Gastrocnemius medialis (tissue), 4 donors: ENCODE measurements at places on chromosomes 16 and 17. TPM values are rescaled to one million over a fixed set of nuclear protein-coding genes. Genes with fewer than 3 reads are reported as not detected.

DNA sequence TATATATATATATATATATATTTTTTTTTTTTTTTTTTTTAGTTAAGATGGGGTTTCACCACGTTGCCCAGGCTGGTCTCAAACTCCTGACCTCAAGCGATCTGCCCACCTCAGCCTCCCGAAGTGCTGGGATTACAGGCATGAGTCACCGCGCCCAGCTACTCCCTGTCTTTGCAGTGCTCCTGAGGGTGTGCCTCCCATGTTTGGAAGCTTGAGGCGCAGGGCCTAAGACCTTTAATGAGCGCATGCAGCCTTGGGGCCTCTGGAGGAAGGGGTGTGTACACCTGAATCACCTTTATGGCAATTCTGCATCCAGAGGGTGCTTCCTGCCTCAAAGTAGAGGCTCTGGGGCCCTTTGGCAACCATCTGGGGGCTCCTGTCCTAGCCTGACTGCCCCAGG is 219.4 kb upstream of the CIBAR2 start:
- no peak overlapping the region for H3K27ac ChIP-seq
- no peaks in the 10 kb centered on the region for H3K27me3 ChIP-seq
- no peak for DNase-seq
- no peaks in the 10 kb centered on the region for H3K36me3 ChIP-seq
- peaks cover 12% of the 10 kb centered on the region for H3K4me1 ChIP-seq

GRCh38 chr17:37206299-37206698 is 169.5 kb upstream of the C17orf78 start:
- no peak overlapping the region for H3K27ac ChIP-seq
- no peaks in the 10 kb centered on the region for H3K27me3 ChIP-seq
- no peaks in the 10 kb centered on the region for H3K4me1 ChIP-seq
- no peaks in the 10 kb centered on the region for H3K36me3 ChIP-seq

DNA sequence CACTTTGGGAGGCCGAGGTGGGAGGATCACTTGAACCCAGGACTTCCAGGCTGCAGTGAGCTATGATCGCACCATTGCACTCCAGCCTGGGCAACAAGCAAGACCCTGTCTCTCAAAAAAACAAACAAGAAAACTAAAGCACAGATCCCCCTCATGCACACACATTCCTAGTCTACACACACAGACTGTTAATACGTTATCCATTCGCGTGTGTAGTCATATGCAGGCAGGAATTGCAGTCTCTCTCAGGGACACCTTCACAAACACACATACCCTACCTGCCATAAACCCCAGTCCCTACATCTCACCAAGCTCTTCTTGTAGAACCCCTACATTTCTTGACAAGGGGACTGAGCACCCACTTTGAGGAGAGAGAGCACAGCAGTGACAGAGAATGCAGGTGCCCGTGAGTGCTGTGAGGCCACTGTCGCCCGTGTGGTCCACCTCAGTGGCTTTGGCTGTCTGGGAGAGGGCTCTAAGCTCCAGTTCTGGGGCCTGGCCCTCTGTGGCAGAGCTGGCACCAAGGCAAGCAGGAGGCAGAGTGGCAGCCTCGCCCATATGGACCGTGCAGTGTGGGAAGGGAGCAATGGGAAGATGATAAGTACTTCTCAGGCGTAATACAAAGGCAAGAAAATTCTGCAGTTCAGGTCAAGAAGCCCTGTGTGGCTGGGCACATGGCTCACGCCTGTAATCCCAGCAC is 59.0 kb upstream of the RPH3AL start:
- H3K27me3 ChIP-seq: no peaks in the 10 kb centered on the region
- H3K4me3 ChIP-seq: no peak overlapping the region
- H3K27ac ChIP-seq: peak overlapping the region; percentile 70

- H3K27me3 ChIP-seq: no peaks in the 10 kb centered on the region
- H3K36me3 ChIP-seq: peaks cover 19% of the 10 kb centered on the region
- H3K27ac ChIP-seq: no peak overlapping the region
- H3K4me1 ChIP-seq: peaks cover 25% of the 10 kb centered on the region
- no peak for DNase-seq
Observed at GRCh38 chr16:8931859-8932258, 31.8 kb downstream of the USP7 start.

- H3K27ac ChIP-seq: no peak overlapping the region
- peaks cover 2% of the 10 kb centered on the region for H3K4me1 ChIP-seq
- no peak overlapping the region for H3K4me3 ChIP-seq
- no peaks in the 10 kb centered on the region for H3K27me3 ChIP-seq
- no peaks in the 10 kb centered on the region for H3K36me3 ChIP-seq
Observed at GRCh38 chr17:43676471-43676870, 14.7 kb upstream of the MEOX1 start.

- H3K36me3 ChIP-seq: no peaks in the 10 kb centered on the region
- H3K27me3 ChIP-seq: no peaks in the 10 kb centered on the region
Observed at GRCh38 chr16:3202903-3203539, 15.0 kb downstream of the OR1F1 start.

CCL17 gene
- not detected for total RNA-seq

CCDC200 gene
- not detected for total RNA-seq

SYNGR3 gene
- not detected for total RNA-seq

DNA sequence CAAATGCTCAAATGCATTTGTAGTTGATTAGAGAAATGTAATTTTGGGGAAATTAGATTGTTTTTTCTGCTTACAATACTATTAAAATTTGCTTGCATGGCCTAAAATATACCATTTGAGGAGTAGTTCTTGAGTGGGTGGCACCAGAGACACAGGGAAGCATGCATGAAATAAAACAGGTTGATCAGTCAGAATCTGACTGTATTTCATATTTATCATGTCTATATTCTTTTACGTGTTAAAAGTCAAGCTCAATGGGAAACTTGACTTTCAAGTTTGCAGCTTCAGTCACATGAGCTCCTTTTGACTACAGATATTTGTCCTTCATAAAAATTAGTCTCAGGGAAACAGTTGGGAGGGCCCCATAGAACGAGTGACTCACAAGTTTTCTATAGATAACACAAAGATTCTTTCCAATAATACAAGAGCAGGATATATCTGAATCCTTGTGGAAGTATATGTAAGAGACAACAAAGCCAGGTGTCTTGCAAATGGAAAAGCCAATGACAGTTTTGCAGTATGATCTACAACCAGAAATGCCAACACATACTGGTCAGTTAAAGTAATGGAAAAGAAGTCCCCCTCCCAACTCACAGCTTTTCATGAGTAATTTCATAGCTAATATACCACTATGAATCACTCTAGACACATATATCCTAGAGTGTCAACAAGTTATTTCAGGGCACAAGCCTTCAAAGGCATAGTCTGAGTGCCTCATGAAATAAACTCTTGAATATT is 42.2 kb upstream of the CORO6 start:
- no peak for DNase-seq
- H3K4me3 ChIP-seq: no peak overlapping the region
- H3K27ac ChIP-seq: peak overlapping the region; percentile 98
- H3K27me3 ChIP-seq: no peaks in the 10 kb centered on the region
- H3K4me1 ChIP-seq: peaks cover 63% of the 10 kb centered on the region

C17orf50 gene
- not detected for total RNA-seq

- no peak overlapping the region for H3K27ac ChIP-seq
- no peak overlapping the region for H3K4me3 ChIP-seq
- H3K36me3 ChIP-seq: no peaks in the 10 kb centered on the region
- no peaks in the 10 kb centered on the region for H3K27me3 ChIP-seq
- no peaks in the 10 kb centered on the region for H3K4me1 ChIP-seq
Observed at GRCh38 chr17:33875973-33876372, 379.1 kb upstream of the CCL2 start.

GRCh38 chr16:79601092-79601930 is 774 bp upstream of the MAF start:
- H3K4me1 ChIP-seq: peaks cover 22% of the 10 kb centered on the region
- peak; percentile 47 for DNase-seq
- H3K27ac ChIP-seq: peak overlapping the region; percentile 92
- H3K27me3 ChIP-seq: no peaks in the 10 kb centered on the region
- H3K4me3 ChIP-seq: peak overlapping the region; percentile 89
- H3K36me3 ChIP-seq: no peaks in the 10 kb centered on the region

GRCh38 chr17:76141212-76142038 is at the start of gene FOXJ1:
TSS of gene FOXJ1 (minus strand) at chr17:76141245. CDS start at chr17:76140395, 850 bp downstream.
- peak; percentile 69 for DNase-seq
- peak within 1 kb of the TSS; percentile 3 for H3K27ac ChIP-seq
- peak within 1 kb of the TSS; percentile 63 for H3K4me3 ChIP-seq

DNA sequence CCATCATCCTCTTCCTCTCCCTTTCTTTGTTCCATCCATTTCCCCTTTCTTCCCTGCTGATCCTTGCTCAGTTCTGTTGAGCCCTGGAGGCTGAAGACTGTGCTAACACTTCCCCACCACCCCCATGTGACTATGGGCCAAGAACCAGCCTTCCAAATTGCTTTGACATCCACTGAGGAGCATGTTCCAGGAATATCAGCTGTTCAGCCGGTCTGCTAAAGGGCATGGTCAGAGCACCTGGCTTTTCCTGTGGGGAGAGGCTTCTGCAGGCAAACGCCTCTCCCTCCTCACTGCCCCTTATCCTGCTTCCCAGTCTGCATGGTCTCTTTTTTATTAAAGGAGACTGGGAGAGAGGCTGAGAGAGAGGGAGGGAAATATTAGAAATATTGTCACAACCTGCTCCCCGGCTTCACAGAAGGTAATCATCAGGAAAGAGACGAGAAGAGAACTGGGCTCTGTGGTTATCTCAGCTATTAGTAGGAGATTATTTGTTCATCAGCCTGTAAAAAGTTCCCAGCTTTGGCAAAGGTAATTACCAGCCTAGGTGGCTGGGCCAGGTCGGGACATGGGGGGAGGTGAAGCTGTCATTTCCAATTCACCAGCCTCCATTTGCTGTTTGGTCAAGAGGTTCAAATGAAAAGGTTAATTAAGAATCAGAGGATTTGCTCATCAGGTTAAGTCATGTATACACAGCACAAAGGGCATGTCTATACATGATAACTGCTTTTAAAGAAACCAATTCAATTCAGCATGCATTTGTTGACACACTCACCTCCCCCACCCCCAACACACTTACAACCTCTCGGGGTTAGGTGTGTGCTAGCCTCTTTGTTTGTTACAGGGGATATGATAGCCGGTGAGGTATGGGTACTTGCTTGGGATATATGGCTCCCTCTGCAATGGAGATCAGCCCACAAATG is 83.7 kb upstream of the CRHR1 start:
- no peak overlapping the region for H3K27ac ChIP-seq
- peaks cover 8% of the 10 kb centered on the region for H3K27me3 ChIP-seq
- DNase-seq: no peak
- no peaks in the 10 kb centered on the region for H3K4me1 ChIP-seq

DNA sequence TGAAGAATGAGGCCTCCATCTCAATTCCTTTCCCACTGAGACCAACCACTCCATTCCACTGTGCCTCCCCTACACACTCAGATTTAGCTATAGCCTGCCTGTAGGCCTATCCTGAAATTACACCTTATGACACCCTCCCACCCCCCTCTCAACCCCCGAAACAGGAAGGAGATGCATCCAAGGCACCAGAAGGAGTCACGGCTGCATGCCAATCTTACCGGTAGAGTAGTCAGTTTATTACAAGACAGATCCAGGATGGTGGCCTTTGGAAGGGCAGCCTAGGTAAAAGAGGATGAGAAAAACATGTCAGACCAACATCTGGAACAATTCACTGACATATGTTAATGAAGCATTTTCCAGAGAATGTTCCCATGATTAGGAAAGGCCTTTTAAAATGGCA is 2.6 kb downstream of the LRRC59 start:
- no peak overlapping the region for H3K27ac ChIP-seq
- no peak for DNase-seq
- H3K27me3 ChIP-seq: no peaks in the 10 kb centered on the region
- H3K4me3 ChIP-seq: no peak overlapping the region
- H3K36me3 ChIP-seq: peaks cover 3% of the 10 kb centered on the region

DNA sequence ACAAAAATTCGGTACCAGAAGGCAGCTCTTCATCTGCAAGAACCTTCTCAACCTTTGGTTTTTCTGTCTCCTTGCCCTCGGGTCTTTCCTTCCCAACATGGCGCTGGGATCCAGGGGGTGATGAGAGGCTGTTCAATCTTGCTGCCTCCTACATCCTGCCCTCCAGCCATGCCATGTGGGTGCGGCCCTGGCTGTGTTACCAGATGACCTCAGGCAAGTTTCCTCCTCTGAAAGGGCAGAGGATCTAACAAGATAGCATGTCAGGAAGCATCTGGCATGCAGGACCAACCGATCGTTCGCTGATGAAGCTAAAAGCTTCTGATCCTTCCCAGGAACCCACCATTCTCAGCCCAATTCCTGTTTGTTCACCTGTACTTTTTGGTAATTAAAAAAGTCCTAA is 36.8 kb upstream of the BCAR1 start:
- no peak overlapping the region for H3K4me3 ChIP-seq
- no peaks in the 10 kb centered on the region for H3K36me3 ChIP-seq
- no peak for DNase-seq

- H3K27ac ChIP-seq: peak overlapping the region; percentile 6
- DNase-seq: no peak
- peaks cover 54% of the 10 kb centered on the region for H3K4me1 ChIP-seq
Observed at GRCh38 chr16:11909653-11910545, 5.9 kb downstream of the GSPT1 start.

KRTAP2-3 gene
- total RNA-seq: not detected

- H3K4me3 ChIP-seq: peak overlapping the region; percentile 70
- H3K36me3 ChIP-seq: no peaks in the 10 kb centered on the region
- H3K27me3 ChIP-seq: no peaks in the 10 kb centered on the region
- no peak for DNase-seq
- peaks cover 90% of the 10 kb centered on the region for H3K4me1 ChIP-seq
- H3K27ac ChIP-seq: peak overlapping the region; percentile 99
Observed at GRCh38 chr17:40344421-40345160, 19.9 kb downstream of the GJD3 start.

GRCh38 chr17:31015639-31016038 is 44.8 kb downstream of the RNF135 start:
- H3K4me3 ChIP-seq: no peak overlapping the region
- H3K4me1 ChIP-seq: no peaks in the 10 kb centered on the region
